ENCODE measurements at places on chromosomes 4 and X.

DNA sequence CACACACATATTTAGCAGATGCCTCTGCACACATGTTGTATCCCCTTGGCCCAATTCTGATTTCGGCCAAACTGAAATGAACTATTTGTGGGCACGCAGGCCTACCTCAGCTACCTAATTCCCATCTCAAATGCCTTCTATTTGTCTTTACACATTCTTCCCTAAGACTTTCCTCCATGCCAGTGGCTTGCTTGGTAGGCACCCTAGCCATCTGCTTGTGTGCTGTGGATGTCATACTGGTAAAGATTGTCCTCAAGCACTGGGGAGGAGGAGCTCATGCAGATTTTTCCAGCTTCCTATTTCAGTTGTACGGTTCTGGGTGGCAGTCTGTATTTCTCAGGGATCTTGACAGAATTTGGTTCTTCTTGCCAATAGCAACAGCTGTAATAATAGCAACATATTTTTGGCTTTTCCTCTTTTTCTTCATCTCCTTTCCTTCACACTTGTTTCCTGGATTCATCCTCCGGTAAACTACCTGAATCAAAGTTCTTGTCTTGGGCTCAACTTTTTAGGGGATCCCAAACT, 514.3 kb downstream of the ADGRL3 start:
- DNase-seq, result no peak

DNA sequence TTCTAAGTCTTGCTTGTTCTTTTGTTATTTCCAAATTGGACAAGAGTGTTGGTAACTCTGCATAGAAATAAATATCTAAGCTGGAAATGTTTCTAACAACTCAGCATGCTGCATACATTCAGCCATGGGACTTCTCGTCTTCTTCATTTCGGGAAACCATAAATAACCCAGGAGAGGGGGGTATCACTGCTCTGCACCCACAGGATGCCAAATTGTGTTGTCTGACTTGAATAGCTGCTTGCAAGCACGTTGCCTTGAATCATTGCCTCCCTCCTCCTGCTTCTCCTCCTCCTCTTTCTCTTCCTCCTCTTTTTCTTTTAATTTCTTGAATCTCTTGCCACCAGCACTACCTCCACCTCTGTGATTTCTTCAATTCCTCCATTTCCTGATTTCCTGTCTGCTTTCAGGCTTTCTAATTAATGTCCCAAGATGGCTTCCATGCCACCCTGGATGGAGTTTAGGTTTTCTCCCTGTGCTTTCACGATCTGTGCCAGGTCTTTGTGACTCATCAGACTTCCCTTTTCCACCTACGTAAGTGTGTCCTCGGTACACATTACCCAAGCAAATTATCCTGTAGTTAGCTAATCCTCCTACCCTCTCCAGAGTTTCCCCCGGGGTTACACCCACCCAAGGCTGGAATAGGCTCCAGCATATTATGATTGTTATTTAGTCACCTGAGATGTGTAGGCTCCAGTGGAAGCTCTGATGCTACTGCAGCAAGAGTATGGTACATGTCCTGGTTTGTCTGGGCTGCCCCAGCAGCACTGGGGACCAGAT, 122.6 kb upstream of the VCX3B start:
- no peak for DNase-seq

DNA sequence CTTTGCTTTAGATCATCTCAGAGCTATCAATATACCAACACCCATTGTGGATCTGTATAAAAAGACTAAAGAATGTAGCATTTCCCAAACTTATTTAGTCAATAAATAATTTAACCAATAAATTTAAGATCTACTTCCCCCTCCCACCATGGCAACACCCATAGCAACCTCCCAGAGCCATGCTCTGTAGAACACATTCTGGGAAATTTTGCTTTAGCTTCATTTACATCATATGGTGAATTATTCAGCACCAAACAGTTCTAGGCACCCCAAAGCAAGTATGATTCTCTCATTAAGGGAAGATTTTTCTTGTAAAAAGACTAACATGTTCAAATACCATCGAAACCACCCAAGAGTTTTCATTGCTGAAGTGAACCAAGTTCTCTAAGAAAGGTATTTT, 80.5 kb upstream of the GPR34 start:
- no peak for DNase-seq

DNA sequence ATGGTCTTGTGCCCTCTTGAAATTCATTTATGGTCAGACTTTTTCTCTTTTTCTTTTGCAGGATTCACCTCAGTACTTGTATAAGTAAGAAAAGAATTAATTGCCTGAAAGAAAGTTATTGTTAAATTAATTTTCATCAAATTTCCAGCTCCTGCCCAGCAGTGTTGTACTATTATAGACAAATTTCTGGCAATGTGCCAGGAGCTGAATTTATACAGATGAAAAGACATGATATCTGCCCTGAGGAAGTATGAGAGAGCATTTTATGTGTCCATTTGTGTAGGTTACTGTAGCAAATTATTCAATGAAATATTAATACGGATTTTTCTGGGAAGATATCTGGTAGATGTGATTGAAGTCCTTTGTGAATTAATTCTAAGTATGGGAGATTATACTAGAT, 2371.5 kb upstream of the TENM3 start:
- DNase-seq, result no peak

- DNase-seq, result no peak
These were observed 71.3 kb downstream of the POU4F2 start for GRCh38 chr4:146709956-146710355.

DNA sequence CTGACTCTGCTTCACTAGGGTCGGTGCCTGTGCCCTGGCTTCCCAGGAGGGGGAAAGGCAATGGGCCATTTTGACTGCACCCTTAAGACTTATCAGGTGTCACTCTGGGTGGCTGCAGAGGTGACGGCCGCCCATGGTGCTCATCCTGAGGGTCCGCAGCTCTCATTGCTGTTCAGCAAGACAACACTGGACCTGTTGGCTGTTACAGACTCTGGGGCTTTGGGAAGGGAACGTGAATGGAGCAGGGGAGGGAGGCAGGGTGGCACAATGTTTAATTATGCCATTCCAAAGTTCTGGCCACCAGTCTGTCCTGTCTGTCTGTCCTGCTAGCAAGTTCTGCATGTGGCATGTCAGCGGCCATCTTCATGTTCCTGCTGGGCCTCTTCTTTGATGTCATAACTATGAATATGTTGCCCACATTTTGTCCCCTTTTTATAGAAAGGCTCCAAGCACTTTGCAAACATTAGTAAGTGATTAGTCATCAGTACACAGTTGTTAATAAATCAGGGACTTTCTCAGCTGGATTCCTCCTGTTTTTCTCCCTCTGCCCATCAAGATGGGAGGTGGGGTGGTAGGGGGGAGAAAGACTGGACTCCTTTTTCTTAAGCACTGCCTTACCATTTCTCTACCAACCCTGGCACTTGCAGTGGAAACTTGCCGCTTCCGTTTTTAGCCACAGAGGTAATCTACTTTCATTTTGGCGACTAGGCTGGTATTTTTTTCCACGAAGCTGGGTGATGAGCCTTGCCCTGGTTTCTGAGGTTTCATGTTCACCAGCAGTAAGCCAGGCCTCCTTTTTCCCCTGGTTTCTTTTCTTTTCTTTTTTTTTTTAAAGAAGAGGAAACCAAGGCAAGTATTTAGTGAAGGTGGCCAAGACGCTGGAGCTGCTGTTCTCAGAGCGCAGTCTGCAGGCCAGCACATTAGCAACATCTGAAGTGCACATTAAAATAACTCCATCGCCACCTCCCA, 88.6 kb upstream of the TRIM2 start:
- DNase-seq, result peak; percentile 80

- peak; percentile 74 for DNase-seq
These were observed 61.9 kb downstream of the HOPX start for GRCh38 chr4:56619160-56619559.

DNA sequence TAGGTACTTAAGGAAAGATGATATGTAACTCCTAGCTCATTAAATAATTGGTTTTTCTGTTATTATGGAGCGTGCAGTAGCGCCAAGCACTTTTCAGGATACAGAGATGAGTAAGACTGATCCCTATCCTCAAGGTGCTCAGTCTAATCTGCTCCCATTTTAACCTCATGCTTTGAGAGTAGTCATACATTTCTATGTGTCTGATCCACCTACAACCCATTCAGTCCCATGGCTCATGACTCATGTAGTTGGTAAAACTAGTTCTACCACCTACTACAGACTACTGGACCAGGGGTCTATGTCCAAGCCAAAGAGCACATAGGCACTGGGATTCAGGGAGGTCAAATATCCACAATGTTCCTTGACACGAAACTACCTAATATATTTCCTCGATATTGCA, 60.8 kb downstream of the TMEM154 start:
- DNase-seq, result no peak

DNA sequence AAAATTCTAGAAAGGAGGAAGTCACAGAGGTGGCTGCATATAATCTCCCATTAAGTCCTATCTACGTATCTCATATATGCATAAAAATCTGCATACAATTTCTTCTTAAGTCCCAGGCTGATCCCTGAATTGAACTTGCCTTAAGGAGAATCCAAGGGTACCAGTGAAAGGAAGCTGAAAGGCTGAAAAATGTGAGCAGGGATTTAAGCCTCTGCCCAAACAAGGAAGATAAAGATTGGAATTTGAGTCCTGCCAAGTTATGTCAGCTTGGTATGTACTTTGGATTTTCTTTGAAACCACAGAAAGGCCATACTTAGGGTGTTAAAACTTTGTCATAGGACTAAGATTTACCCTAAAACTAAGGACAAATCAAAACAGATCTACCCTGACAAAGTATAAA, 26.5 kb upstream of the GEMIN8 start:
- peak; percentile 14 for DNase-seq

DNA sequence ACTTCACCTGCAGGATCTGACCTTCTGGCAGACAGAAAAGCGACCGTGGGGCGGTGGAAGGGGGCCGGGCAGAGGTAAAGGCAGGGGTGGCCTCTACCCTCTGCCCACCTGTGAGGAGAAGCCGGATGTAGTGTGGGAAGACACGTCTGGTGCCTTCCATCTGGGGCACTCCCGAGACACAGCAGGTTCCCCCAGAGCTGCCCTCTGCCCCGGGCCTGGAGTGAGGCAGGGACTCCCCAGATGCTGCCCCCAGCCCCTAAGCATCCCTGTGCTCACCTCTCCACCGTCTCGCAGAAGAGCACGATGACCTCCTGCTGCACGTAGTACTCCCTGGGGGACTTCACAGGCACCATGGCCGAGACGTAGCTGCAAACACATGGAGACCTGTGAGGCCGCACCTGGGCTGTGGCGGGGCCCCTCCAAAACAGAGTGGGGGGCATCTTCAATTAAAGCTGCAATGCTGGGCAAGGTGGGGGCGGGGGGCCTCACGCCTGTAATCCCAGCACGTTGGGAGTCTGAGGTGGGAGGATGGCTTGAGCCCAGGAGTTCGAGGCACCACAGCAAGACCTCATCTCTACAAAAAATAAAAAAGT, 75.3 kb upstream of the MXD4 start:
- DNase-seq, result no peak

GRCh38 chr4:182697094-182697493, 220.1 kb downstream of the DCTD start:
- no peak for DNase-seq

DNA sequence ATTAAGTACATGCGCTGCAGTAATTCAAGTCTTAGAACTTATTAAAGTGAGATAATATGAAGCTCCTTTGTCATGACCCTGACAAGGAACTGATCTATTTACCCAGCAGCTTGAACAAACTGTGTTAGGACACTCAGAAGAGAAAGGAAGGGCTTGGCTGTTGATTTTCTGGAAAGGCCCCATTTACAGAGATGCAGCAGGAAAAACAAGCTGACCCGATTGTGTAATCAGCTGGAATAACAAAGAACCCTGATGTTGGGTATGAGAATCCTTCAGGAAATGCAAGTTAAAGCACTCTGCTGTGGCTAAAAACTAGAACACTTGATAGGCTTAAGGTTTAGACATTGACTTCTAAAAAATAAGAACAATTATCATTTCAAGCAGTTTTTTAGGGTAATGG, 64.8 kb downstream of the TBC1D9 start:
- DNase-seq, result peak; percentile 80

GRCh38 chr4:71188156-71188640, 150.6 kb upstream of the SLC4A4 start:
- no peak for DNase-seq

GRCh38 chrX:86066998-86067397, 19.6 kb upstream of the CHM start:
- no peak for DNase-seq

DNA sequence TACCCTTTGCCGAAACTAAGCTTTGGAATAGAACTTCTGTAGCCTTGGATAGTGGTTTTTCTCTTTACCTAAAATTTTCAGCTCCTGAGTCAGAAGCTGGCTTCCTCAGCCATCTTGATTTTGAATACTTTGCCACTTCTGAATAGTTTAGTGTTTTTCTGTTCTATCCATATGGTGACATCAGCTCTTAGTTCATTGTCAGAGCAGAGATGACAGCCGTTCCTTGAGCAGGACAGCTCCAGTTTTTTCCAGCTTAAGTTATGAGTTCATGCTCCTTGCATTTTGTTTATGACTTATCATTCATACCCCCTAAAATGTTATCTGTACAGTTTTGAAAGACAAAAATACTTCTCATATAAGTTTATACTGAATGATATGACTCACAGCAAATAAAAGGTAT, 47.8 kb downstream of the DTHD1 start:
- no peak for DNase-seq

DNA sequence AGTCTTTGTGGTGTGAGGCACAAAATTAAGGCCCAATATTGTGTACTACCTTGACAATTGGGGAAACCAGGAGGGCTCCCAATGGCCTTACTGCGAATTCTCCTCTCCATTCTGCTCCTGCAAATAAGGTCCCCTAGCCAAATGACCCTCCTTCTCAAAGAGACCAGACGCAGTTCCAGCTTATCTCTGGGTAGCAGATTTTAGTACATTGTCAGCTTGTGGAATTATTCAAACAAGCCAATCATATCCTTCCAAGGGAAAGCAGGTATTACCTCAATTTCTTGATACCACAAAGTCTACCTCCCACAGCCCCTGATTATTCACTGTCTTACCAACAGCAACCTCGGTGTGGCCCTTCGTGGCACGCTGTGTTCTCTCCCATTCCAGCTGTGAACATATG, 7.8 kb upstream of the ZBTB33 start:
- no peak for DNase-seq

DNA sequence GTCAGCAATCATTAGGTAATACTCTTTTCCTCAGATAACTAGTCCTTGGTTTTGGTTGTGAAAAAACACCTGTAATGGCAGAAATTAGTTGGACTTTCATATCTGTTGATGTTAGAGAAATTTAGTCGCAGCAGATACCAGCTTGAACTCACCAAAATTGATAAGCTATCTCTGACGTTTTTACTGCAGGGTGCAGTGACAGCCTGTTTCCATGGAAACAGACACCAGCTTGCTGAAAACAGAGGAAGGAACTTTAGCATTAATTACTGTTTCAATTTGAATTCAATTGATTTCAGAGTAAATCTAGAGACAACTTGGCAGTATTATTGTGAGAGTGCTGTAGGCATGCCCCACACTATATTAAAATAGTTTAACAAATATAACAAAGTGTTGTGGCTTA, 246.5 kb downstream of the PPP1R2C start:
- DNase-seq, result no peak

DNA sequence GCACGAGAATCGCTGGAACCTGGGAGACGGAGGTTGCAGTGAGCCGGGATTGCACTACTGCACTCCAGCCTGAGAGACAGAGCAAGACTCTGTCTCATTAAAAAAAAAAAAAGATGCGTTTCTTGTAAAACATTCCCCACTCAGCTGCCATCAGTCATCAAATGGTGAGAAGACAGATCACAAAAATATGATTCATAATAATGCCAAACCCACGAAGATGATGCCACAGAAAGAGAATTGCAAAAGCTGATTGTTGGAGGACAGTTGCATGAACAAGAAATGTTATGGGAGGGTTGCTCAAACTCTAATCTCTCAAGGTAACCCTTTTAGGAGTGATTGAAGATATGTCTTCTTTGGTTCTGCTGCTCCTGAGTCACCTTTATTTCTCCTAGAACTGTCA, 21.4 kb upstream of the SMIM14 start:
- DNase-seq, result no peak
